ENCODE measurements at places on chromosomes 2 and 18.

DNA sequence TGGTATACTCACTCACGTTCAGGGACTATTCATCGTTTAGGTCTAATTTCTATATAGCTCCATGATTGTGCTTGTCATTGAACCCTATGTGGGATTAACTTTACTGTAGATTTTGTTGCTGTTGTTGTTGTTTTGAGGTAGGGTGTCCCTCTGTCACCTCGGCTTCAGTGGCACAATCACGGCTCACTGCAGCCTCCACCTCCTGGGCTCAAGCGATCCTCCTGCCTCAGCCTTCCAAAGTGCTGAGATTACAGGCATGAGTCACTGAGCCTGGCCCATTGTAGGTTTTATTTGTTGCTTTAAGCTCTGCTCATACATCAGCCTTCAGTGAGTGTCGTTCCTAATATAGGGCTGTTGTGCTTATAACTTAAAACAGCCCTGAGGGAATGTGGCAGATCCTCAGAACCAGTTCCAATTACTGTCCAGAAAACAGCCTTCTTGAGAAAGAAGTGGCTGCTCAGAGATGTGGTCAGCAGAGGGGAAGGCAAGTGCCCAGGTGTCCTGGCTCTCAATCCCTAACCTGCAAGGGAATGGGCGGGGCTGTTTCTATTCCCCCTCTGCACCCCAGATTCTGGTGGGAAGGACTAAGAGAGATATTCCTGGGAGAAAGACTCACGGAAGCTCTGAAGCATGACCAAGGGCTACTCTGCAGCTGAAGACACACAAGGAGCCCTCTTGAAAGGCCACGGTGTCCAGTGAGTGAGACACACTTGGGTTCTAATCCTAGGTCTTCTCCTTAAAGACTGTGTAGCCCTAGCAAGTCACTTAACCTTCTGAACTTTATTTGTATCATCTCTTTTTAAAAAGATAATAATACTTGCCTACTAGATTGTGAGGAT is 79.6 kb upstream of the LCLAT1 start:
- no peak for DNase-seq

DNA sequence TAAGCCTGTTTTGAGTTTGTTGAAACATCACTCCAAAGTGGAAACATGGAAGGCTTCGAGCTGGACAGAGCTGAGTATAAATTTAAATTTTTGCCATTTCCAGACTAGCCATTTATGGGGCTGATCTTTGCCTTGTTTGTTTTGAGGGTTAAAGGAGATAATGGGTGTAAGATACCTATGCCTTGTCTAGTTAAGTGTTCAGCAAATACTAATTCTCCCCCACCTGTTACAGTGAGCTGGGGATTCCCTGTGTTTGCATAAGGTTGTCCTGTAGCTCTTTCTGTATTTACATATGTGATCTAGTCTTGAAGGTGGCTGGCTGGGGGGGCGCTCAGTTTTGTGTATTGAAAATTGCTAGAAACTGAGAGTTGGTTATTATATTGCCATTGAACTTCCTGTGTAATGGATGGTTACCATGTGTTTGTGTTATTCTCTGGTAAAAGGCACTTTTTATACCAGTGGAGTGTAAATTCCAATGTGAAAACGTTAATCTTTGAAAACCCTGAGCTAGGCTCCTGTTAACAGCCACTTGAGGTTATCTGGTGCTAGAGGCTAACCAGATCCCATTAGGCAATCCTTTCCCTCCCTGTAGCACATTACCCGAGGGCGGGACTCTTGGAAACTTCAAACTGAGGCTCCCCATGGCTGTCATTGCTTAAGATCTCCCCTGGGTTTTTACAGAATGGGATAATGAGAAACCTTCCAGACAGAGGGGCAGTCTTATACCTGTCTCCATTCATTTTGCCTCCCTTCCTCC is 26.7 kb downstream of the TANC1 start:
- no peak for DNase-seq

- no peak for DNase-seq
Observed at GRCh38 chr2:20218331-20219320, 6.3 kb downstream of the SDC1 start.

- DNase-seq = no peak
Observed at GRCh38 chr18:36849288-36850006, 20.5 kb downstream of the KIAA1328 start.

DNA sequence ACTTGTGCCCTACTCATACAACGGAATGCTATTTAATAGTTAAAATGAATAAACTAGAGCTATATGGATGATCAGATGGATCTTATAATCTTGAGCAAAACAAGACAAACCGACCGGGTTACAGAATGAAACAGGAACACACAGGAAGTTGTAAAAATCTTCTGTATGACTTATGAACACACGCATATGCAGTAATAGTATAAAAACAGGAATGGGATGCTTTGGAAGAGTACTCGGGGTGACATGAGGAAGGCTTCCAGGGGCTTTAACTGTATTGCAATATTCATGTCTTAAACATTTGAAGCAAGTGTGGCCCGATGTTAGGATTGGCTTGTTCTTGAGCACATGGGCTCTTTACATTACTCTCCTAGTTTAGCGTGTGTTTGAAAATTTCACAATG is 14.9 kb upstream of the E2F6 start:
- no peak for DNase-seq

Data from thoracic aorta (tissue), 2 donors.